ENCODE measurements at places on chromosomes 11 and 22.

DNA sequence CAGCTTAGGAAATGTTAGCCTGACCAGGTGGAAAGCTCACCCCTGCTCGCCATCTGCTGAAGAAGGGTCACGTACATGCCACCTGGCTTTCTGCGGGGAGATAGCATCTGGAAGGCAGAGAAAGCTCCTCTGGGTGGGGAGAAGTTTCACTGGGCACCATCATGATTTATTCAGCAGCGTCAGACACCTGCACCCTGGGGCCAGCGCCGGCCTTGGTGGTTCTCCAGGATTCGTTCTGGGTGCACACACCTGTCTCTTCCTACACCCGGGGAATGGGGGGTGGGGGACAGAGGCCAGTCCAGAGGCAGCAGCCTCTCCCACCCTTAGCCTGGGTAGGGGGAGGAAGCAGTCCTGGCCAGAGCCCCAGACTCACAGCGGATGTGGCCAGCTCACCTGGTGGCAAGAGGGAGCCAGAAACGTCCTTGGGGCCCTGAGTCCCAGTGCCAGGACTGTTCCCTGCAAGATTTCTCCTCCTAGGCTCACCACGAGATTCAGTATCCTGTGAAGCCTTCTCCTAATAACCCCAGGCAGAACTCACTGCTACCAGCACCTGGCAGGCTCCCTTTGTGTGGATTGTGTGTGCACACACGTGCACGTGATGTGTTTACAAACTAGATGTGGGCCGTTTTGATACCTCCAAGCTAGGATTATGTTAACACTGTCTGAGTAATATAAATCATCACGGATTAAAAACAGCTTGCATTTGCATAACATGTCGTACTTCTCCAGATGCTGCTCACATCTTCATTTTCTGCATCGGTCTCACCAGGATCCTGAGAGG lies 17.3 kb upstream of the RASD2 start:
- DNase-seq = no peak

DNA sequence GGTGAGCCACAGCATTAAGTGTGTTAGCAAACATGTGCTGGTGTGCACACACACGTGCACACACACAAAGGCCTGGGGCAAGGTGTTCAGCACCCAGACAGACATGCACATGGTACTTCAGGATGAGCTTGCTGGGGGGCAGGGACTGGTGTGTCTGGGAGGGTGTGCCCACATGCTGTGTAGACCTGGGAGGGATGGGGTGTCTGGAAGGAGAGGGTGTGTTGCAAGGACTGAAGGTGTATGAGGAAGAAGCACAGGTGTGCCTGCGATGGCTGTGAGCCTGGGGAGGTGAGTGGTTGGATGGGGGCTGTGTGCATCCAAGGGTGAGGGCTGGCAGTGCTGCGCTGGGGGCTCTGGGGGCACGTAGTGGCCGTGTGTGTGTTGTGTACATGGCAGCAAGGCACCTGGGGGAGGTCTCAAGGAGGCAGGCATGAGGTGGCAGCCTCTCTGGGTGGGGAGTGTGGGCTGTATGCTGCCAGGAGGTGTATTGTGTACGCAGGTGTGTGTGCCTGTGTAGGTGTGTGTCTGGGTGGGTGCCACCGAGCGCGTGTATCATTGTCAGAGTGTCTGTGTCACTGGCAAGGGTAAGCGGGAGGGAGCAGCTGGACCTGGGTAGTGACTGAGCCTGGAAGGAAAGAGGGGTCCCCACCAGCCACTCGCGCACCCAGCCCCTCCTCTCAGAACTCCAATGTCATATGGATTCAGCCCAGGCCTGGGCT lies 2.2 kb downstream of the NRXN2 start:
- no peak for DNase-seq

- DNase-seq = no peak
Observed at GRCh38 chr22:24402460-24403192, 24.8 kb upstream of the ADORA2A start.

DNA sequence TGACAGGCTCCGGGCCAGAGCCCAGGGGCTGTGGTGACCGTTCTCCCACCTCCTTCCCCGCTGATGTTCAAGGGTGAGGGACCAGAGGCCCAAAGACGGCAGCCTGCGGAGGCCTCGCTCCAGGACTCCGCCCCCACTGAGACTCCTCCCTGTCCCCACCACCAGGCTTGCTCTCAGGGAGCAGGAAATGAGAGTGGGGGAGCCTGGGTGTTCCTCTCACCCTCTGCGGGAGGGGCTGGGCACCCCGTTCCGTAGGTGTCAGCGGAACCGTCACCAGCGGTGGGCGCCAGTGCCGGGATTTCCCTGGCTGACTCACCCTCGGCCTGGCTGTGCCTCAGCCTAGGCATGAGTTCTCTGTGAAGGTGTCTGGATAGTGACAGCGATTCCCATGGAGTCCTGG lies 15.7 kb downstream of the DAGLA start:
- DNase-seq = peak; percentile 87

- DNase-seq = no peak
Observed at GRCh38 chr22:37218399-37218770, 6.1 kb upstream of the SSTR3 start.

DNA sequence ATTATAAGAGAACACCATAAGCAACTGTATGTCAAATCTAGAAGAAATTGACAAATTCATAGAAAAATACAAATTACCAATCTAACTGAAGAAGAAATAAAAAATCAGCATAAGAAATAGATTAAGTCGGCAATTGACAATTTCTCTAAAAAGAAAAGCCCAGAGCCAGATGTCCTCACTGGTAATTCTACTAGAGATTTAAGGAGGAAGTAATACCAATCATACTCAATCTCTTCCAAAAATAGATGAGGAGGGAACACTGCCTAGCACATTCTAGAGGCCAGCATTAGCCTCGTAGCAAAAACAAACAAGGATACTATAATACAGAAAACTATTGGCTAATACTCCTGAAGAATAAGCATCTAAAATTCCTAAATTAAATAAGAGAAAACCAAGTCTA lies 40.4 kb upstream of the IGLL5 start:
- DNase-seq = no peak

DNA sequence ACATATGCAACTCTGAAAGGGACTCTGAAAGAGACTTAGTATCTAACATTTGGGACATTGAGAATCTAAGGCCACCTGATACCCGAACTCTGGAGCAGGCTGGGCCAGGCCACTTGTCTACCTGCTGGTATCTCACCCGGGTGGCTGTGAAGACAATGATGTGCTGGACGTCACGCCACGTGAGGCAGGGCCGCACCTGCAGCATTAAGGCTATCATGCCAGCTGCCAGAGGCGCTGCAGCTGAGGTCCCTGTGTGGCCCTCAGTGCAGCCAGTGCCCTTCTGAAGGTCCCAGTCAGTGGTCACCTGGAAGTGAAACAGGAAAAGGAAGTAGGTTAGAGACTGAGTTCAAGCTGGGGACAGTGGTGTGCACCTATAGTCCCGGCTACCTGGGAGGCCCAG lies 12.4 kb downstream of the PCSK7 start:
- DNase-seq = no peak

- no peak for DNase-seq
Observed at GRCh38 chr22:27724709-27725108, 76.8 kb downstream of the MN1 start.

- DNase-seq = no peak
Observed at GRCh38 chr11:114162719-114163123, 103.2 kb downstream of the ZBTB16 start.

GRCh38 chr11:13292970-13293369 lies 15.4 kb downstream of the BMAL1 start:
- DNase-seq = no peak

GRCh38 chr11:1236316-1237127 lies 13.7 kb downstream of the MUC5B start:
- DNase-seq = no peak

DNA sequence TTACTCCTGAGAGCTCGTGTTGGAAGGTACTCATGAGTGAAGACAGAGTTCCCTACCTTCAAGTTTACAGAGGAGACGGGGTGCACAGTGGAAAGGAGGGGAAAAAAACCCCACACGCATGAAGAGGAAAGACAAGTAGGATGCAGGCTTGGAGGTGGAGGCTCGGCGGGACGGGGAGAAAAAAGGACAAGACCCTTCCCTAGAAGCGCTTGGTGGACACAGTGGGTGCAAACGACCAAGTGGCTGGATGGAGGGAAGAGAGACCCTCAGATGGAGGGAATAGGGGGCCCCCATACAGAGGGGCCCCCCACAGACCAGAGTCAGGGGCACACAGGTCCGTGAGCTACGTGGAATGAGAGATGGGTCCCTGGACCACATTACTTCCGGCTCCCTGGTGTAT lies 380.1 kb downstream of the SHANK2 start:
- DNase-seq = no peak

DNA sequence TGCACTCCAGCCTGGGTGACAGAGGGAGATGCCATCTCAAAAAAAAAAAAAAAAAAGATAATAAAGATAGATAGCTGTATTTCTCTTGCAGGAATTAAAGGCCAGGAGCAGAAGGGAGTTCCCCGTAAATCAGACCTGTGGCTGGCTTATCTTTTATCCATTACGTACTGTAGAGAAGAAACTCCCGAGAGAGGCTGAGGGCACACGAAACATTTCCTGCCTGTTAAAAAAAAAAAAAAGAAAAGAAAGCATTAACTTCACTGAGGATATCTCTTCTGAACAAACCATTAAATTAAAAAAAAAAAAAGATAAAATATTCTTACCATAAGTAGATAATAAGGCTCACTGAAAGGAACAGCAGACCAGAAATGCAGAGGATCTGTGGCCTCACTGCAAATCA lies 22.5 kb downstream of the P4HA3 start:
- DNase-seq = no peak

- no peak for DNase-seq
Observed at GRCh38 chr22:18022876-18023275, 1.5 kb downstream of the MICAL3 start.

GRCh38 chr11:97895572-97895971 lies 1125.2 kb upstream of the CNTN5 start:
- DNase-seq = no peak

- no peak for DNase-seq
Observed at GRCh38 chr22:19875531-19876313, 21.0 kb upstream of the GNB1L start.

DNA sequence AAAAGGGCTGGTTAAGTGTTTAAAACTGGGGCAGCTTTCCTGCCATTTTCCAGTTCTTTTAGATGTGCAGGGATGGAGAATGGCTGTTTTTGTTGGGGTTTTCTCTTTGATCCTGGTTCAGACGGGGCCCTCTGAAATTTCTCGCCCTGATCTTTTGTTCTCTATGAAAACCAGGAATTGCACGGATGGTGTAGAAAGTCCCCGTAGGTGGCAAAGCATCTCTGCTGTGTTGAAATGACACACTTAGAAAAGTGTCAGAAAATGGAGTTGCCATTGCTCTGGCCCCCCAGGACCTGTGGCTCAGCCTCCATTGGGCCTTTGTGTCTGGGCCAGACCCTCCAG lies 63.0 kb downstream of the PARVB start:
- no peak for DNase-seq

GRCh38 chr11:27507557-27508322 lies 1.2 kb upstream of the LIN7C start:
- no peak for DNase-seq

DNA sequence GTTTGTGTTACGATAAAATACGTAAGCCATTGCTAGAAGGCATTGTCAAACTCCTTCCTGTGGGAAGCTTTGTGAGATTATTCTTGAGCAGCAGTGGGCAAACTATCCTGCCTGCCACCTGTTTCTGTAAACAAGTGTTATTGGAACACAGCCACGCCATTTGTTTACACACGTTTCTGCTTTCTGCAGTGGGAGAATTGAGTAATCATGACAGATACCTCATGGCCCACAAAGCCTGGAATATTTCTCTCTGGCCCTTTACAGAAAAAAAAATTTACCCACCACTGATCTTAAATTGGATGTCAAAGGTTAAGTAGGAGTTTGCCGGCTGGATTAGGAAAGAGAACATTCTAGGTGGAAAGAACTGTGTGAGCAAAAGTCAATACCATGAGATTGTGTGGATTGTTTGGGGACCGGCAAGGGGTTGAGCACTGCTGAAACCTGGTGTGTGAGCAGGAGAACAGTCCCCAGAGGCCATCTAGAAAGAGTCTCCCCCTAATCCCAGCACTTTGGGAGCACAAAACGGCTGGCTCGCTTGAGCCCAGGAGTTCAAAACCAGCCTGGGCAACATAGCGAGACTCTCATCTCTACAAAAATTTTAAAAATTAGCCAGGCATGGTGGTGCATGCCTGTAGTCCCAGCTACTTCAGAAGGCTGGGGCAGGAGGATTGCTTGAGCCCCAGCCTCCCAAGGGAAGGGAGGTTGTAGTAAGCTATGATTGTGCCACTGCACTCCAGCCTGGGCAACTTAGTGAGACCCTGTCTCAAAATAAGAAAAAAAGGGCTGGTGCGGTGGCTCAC lies 6.0 kb upstream of the PLA2G6 start:
- no peak for DNase-seq

DNA sequence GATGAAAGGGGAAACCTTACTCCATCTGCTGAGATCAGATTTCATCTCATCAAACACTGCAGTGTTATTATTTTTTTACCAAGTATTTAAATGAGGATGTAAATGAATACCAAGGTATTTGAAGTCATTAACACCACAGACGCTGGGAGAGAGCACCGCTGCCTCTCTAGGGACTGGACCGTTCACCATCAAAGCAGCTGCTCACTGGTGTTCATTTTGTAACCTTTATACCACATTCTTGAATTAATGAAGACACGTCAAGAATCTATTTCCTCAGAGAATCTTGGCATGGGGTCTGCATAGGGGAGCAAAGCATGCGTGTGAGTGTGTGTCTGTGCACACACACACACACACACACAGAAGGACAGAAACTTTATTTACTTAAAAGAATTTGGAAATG lies 15.6 kb downstream of the SIAE start:
- no peak for DNase-seq
